Dorsolateral prefrontal cortex (tissue), 122 donors: ENCODE measurements at places on chromosomes 13 and 19. TPM values are rescaled to one million over a fixed set of nuclear protein-coding genes. Genes with fewer than 3 reads are reported as not detected.

The PPFIA3 gene
- 64.0 TPM for total RNA-seq

The GRIN3B gene
- not detected for total RNA-seq

The C19orf73 gene
- total RNA-seq, result 3.1 TPM

The NKG7 gene
- 6.5 TPM for total RNA-seq

The TSSK6 gene
- total RNA-seq, result 2.0 TPM

The MCOLN1 gene
- 39.5 TPM for total RNA-seq

The CEACAM4 gene
- not detected for total RNA-seq

The CCNE1 gene
- 4.1 TPM for total RNA-seq

The KLK10 gene
- 1.4 TPM for total RNA-seq

The ZIM2 gene
- 2.6 TPM for total RNA-seq

The LIM2 gene
- not detected for total RNA-seq

The MAP1S gene
- total RNA-seq, result 160 TPM

The GADD45GIP1 gene
- total RNA-seq, result 13.8 TPM

The WDR62 gene
- total RNA-seq, result 1.6 TPM

The EIF3K gene
- total RNA-seq, result 249 TPM

The ZNF543 gene
- 14.3 TPM for total RNA-seq

The SOX1 gene
- 3.6 TPM for total RNA-seq

The FFAR2 gene
- not detected for total RNA-seq

The HCN2 gene
- total RNA-seq, result 106 TPM

The MADCAM1 gene
- 4.6 TPM for total RNA-seq

The CDADC1 gene
- total RNA-seq, result 15.7 TPM

The CLEC17A gene
- total RNA-seq, result 1.0 TPM

The ZNF559 gene
- 34.1 TPM for total RNA-seq

The ZNF606 gene
- 32.8 TPM for total RNA-seq

The TMIGD2 gene
- total RNA-seq, result not detected

The ZNF729 gene
- total RNA-seq, result not detected

The SYNE4 gene
- total RNA-seq, result 1.3 TPM

The STOML3 gene
- total RNA-seq, result not detected

The NLRP7 gene
- not detected for total RNA-seq

The ZNF471 gene
- 37.9 TPM for total RNA-seq

The CAPNS1 gene
- 528 TPM for total RNA-seq

The FAM216B gene
- not detected for total RNA-seq

The SPC24 gene
- 1.5 TPM for total RNA-seq

The CEACAM7 gene
- total RNA-seq, result not detected

The TMC4 gene
- total RNA-seq, result 0.92 TPM

The TSKS gene
- not detected for total RNA-seq

The ERF gene
- total RNA-seq, result 40.7 TPM

The ZNF844 gene
- total RNA-seq, result 7.5 TPM

The ZNF541 gene
- 0.70 TPM for total RNA-seq

The PABPC3 gene
- 0.17 TPM for total RNA-seq

The PCDH17 gene
- total RNA-seq, result 37.0 TPM
